ENCODE measurements at places on chromosomes 7 and 10.

GRCh38 chr10:110980807-110981206 is 61.4 kb downstream of the SHOC2 start:
- no peak for DNase-seq

- no peak for DNase-seq
These were observed 135.6 kb downstream of the ATE1 start for GRCh38 chr10:121792198-121792597.

GRCh38 chr7:137846827-137847567 is at the start of gene DGKI:
Gene DGKI, minus strand, starts transcription at chr7:137846974.
- DNase-seq: no peak

- no peak for DNase-seq
These were observed 16.4 kb downstream of the OPN1SW start for GRCh38 chr7:128759242-128759641.

- no peak for DNase-seq
These were observed 35.8 kb downstream of the LAMB4 start for GRCh38 chr7:108094346-108094745.

DNA sequence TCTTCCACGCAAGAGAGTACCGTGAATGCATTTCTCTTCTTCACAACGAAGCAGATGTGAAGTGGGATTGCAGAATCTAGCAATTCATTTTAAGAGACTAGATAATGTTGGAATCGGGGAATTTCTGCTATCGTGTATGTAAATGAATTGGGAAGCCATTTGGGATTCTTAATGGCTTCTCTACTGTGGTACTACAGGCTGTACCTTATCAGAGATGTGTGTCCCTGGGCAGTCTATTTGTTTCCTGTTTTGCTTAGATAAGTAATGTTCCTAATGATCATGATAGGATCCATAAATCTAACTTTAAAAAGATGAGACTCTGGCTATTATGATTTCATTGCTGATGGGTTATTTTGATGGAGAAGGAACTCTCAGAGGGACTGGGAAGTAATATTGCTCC is 320.6 kb downstream of the REEP3 start:
- no peak for DNase-seq

GRCh38 chr10:71191551-71192076 is 20.8 kb upstream of the UNC5B start:
- DNase-seq: no peak

DNA sequence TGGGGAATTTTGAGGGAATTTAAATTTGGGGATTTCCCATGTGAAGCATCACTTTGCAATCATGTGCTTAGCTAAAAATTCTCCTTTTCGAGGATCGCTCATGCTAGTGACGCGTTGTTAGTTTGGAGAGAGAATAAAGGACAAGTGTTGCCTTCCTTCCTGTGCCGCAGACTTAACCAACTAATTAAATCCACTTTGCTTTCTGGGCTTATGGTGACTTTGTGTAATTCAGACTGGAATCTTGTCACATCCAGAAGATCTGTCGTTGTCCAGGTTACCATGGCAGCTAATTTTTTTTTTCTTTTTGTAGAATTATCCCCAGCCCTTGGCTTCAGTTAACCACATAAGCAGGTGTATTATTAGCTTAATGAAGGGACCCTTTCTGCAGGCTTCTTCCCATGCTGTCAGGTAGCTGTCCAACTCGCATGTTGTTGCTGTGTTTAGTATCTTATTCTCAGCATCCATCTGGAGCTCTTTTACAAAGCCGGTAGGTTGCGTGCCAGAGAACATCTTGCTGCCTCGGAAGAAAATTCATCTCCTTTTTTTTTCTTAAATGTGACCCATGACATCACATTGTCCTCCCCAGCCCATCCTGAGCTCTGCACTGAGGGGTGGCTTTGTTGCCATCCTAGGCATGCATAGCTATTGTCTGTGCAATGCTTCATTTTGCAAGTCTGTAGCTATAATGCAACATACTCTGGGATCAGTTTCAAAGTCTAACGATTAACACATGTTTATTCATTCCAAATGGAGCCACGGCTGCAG is 47.2 kb upstream of the NRP1 start:
- DNase-seq: no peak

DNA sequence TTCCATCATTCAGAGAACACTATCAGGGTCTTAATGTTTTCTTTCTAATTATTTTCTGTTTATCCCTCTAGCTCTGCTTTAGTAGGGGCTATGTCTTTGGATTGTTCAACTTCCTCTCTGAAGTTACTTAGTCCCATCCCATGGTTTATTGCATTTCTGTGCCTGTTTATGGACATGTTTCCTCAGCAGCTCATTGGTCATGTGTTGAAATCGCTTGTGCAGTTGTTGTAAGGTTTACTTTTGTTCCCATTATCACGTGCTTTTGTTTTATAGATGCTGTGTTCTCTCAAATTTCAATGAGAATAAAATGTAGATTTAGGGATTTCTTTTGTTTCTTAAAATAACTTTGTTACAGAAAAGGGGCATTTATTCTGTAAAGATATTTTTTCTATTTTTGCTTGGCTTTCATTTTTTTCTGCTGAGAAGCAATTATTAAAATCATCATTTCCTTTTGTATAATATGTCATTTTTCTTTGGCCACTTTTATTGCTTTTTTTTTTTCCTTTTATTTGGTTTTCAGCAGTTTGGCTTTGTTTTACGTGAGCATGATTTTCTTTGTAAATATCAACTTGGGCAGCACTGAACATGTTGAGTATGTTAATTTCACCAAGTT is 110.9 kb downstream of the CCDC7 start:
- no peak for DNase-seq

GRCh38 chr7:23476286-23477156 is 6.2 kb upstream of the IGF2BP3 start:
- no peak for DNase-seq

Data from activated naive CD8-positive, alpha-beta T cell treated with anti-CD3 and anti-CD28 coated beads, Interleukin-2, amount 50 U/mL, for 16 hours (primary cell).